ENCODE measurements at places on chromosomes 1 and 21.

DNA sequence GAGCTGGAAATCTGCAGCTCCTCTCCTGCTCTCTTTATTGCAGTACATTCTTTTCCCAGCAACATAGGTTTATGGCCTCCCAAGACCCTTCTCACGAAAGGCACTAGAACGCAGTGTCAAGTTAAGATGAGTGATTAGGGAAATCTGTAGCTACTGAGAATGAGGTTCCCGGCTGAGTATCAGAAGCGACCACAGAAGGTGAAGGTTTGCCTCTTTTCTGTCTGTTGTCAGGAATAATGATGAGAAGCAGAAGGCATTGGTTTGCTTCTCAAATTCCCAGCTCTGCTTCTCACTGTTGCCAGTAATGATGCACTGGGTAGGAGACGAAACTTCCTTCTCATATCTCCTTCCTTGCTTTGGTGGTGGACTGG, 128.4 kb downstream of the NTMT2 start:
- DNase-seq, result no peak

GRCh38 chr1:166839600-166840308, 479 bp downstream of the POGK start:
- DNase-seq, result peak; percentile 48

- DNase-seq, result no peak
Measured at GRCh38 chr1:210499956-210500355, 171.3 kb downstream of the HHAT start.

- no peak for DNase-seq
Measured at GRCh38 chr1:234882898-234883297, 245.7 kb downstream of the TOMM20 start.

DNA sequence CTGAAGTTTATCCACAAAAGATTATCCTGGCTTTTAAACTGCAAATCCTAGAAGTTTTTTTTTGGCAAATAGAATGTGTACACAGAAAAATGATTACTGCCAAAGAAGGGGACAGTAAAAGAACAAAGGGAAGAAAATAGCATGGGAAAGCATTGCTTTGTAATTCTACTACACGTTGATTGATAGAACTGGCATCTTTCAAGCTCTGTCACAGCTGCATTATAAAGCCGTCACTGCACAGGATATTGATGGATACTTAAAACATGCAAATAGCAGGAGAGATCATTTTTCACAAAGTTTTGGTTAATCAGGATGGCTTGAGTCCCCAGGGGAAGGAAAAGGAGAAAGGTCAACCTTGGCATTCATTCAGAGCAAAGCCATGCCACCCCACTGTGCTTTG, 183.7 kb upstream of the RRP15 start:
- DNase-seq, result no peak

GRCh38 chr1:16146279-16147155, 9.4 kb downstream of the EPHA2 start:
- DNase-seq, result no peak

DNA sequence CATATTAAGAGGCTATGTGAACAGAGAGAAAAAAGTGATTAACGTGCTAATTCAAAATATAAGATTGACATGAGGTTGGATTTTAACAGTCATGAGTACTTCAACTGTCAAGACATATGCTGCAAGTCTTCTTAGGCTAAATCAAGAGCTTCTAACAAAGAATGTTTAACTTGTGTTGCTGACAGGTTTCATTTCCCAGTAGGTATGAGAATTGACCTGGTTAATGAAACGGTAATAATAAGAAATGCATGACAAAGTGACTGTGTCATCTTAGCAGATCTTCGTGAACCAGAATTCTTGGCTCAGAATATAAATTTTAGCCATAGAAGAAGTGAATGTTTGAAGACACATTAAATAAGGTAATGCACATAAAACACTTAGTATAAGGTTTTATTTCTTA, 132.6 kb upstream of the PTGFR start:
- no peak for DNase-seq

DNA sequence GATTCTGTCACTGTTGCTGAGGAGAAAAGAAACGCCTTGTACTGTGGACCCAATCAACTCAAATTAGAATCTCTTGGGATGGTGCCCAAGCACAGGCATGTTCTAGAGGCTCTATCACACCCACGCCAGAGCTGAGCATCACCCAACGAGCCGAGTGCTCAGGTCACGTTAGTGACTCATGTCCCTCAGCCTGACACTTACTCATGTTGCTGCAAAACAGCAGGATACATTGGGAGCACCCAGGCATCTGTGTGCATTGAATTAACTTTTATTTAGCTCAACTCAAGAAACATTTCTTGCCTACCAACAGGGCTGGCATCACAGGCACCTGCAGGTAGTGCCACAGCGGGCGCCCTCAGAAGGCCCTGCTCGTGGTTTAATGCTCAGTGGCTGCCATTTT, 149.8 kb downstream of the ETS2 start:
- no peak for DNase-seq

All from activated naive CD4-positive, alpha-beta T cell (primary cell).